ENCODE measurements at places on chromosomes 4 and X.

DNA sequence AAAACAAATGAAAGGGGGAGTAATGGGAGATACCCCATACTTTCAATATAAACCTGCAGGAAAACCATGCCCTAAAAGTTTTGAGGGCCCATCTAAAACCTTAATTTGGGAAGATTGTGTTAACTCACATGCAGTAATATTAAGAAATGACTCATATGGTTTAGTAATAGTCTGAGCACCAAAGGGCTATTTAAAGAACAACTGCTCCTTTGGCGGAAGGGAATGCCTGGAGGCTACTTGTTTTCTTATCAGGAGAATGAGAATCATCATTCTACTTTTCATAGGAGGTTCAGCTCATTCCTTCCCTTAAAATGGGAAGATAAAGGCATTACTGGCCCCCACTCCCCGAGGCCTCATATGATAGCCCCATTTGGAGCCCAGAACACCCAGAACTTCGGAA, 47.6 kb downstream of the SPIN3 start:
- DNase-seq, result no peak

DNA sequence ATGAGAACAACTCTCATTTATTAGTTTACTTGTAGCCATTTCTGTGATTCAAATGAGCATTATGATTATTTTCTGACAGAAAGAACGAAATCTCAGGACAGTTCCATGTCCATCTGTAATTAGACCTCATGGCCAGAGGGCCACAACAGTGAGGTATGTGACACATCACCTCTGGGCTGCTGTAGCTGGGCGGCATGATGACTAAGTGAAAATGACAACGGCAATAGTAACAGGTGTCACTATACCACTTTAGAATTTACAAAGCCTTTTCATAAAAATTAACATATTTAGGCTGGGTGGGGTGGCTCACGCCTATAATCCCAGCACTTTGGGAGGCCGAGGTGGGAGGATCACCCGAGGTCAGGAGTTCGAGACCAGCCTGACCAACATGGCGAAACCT, 252.6 kb downstream of the CBR4 start:
- DNase-seq, result no peak

- DNase-seq, result no peak
Measured at GRCh38 chr4:40425799-40426574, 90.9 kb downstream of the CHRNA9 start.

GRCh38 chrX:55783723-55784122, 66.2 kb downstream of the RRAGB start:
- DNase-seq, result no peak

DNA sequence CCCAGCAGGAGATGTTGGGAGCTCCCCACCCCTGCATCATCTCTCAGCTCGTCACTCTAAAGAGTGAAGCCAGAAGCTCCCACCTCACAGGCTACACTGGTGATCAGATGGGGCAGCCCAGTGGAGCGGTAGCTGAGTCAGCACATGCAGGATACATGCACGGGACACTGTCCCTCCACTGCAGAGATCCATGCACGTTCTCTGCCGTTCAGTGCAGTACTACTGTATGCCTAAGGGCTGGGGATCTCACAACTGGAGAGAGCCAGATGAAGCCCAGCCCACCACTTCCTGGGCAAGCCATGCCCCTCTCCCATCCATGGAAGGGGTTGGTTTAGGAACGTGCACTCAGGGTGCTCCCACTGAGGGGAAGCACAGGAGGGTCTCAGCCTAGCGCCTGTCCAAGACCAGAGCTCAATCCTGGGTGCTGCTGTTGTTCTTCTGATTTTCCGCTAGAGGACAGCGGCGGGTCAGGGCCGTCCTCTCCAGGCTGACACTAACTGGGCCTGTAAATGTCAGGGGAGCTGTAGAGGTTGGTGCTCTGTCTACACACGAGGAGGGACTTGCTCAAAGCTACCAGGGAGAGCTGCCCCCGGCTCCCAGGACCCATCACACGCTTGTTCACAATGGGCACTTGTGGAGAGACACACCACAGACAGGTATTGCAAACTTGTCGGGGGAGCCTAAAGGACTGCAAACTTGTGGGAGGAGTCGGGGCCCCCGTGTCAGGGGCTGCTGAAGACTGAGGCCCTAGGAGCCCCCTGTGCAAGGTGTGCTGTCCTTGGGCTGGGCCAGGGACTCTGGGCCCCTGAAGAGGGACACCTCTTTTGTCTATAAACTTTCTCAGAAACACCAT, 18.2 kb upstream of the ABLIM2 start:
- DNase-seq, result no peak

GRCh38 chr4:26113339-26113940, 199.4 kb downstream of the SMIM20 start:
- DNase-seq, result no peak

- no peak for DNase-seq
Measured at GRCh38 chr4:188695261-188695660, 556.0 kb downstream of the TRIML1 start.

DNA sequence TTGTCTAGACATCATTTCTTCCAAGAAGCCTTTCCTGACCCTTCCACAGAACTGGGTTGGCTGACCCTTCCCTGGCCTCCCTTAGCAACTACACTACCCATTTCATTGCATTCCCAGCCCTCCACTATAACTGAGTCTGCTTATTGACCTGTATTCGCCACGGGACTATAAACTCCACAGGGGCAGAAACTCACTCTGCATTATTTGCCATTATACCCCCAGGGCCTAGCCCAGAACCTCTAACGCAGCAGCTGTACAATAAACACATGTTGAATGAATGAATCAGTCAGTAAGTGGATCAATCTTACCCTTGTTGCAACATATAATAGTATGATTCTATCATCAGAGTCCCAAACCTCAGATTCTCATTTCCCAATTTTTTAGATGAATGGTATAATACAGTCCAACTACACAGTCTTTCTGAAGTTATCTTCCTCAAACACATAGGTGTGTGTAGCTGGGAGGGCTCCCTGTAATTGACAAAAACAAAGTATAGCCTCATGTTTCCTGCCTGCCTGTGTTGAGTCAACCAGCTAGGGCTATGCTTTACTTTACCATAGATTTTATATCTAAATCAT, 209.3 kb downstream of the CHIC2 start:
- no peak for DNase-seq

GRCh38 chr4:57061395-57061794, 48.8 kb downstream of the IGFBP7 start:
- no peak for DNase-seq

All from T-helper 17 cell (primary cell).